Brain (organoid and tissue), 16 donors: ENCODE measurements at places on chromosomes 6 and 20. TPM values are rescaled to one million over a fixed set of nuclear protein-coding genes. Genes with fewer than 3 reads are reported as not detected.

Gene MUC22
- not detected for polyA plus RNA-seq

Gene OR2H1
- not detected for polyA plus RNA-seq

Gene RHAG
- polyA plus RNA-seq = not detected

Gene NFS1
- polyA plus RNA-seq = 44.4 TPM

Gene IP6K3
- 6.4 TPM for polyA plus RNA-seq

Gene VWA7
- 8.1 TPM for polyA plus RNA-seq

Gene BPIFB3
- not detected for polyA plus RNA-seq

Gene KCNQ5
- 2.0 TPM for polyA plus RNA-seq

Gene GLP1R
- 12.7 TPM for polyA plus RNA-seq

Gene GPX5
- not detected for polyA plus RNA-seq

Gene CLDN20
- polyA plus RNA-seq = not detected

Gene MYBL2
- polyA plus RNA-seq = 148 TPM

Gene IYD
- not detected for polyA plus RNA-seq

Gene NOTCH4
- 30.2 TPM for polyA plus RNA-seq

Gene ANKRD66
- polyA plus RNA-seq = not detected

Gene LAMA2
- polyA plus RNA-seq = 2.5 TPM

Gene SMIM28
- polyA plus RNA-seq = not detected

Gene FAM50B
- polyA plus RNA-seq = 25.1 TPM

Gene GTSF1L
- not detected for polyA plus RNA-seq

Gene RCAN2
- polyA plus RNA-seq = 33.2 TPM

Gene PRKN
- 1.4 TPM for polyA plus RNA-seq

Gene BPIFB2
- polyA plus RNA-seq = not detected

Gene SNAP91
- 70.0 TPM for polyA plus RNA-seq

Gene CALHM6
- 1.2 TPM for polyA plus RNA-seq

Gene UCKL1
- 45.7 TPM for polyA plus RNA-seq

Gene SF3B5
- 303 TPM for polyA plus RNA-seq
